ENCODE measurements at places on chromosomes 12 and 14.

DNA sequence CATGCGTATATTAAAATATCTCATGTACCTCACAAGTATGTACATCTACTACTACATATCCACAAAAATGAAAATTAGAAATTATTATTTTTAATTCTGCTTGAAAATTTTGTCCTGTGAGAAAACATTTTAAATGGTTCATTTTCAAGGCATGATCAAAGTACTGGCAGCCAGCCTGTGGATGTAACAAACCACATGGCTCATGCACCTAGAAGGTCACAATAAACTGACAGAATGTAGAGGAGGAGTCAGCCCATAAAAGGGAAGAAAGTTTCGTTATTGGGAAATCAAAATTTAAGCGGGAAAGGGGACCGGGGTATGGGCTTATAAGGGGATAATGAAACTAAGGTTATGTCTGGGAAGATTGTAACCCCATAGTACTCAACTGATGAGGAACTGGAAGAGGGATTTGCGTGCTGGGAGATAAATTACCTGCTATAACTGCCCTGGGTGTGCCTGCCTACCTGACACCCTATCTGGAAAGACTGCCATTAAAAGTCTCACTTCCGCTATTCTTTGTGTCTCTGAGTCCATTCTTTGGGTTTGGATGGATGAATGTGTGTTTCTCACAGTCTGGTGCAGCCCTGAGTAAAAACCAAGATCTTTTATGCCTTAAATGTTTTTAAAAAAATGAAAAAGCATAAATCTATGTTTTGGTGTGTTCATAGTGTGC is 62.2 kb upstream of the PCED1B start:
- DNase-seq: no peak

- DNase-seq: no peak
These were observed 13.8 kb upstream of the KCNJ8 start for GRCh38 chr12:21788089-21788983.

- DNase-seq: no peak
These were observed 210.4 kb downstream of the ANO6 start for GRCh38 chr12:45426294-45426693.

GRCh38 chr12:286531-287300 is 24.1 kb upstream of the SLC6A13 start:
- no peak for DNase-seq

DNA sequence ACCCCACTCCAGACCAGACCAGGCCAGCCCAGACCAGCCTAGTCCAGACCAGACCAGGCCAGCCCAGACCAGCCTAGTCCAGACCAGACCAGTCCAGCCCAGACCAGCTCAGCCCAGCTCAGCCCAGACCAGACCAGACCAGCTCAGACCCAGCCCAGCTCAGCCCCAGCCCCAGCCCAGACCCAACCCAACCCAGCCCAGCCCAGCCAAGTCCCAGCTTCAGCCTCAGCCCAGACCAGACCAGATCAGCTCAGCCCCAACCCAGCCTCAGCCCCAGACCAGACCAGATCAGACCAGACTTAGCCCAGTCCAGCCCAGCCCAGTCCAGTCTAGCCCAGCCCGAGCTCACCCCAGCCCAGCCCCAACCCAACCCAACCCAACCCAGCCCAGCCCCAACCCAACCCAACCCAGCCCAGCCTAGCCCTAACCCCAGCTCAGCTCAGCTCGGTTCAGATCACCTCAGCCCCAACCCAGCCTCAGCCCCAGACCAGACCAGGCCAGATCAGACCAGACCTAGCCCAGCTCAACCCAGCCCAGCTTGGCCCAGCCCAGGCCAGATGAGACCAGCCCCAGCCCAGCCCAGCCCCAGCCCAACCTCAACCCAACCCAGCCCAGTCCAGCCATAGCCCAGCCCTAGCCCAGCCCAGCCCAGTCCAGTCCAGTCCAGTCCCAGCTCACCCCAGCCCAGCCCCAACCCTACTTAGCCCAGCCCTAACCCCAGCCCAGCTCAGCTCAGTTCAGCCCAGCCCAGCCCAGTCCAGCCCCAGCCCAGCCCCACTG is 204.7 kb downstream of the BCL11B start:
- DNase-seq: no peak

DNA sequence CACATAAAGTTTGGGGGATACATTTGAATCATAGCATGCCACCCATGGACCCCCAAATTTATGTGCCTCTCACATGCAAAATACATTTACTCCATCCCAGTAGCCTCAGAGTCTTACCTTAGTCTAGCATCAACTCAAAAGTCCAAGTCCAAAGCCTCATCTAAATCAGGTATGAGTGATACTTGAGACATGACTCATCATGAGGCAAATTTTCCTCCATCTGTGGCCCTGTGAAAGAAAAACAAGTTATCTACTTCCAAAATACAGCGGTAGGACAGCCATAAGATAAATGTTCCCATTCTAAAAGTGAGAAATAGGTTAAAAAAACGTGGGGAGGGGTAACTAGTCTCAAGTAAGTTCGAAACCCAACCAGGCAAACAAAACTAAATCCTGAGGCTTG is 444.2 kb downstream of the SNAPC1 start:
- DNase-seq: no peak

- DNase-seq: no peak
These were observed at the start of gene CLEC12A for GRCh38 chr12:9971181-9971580. Gene CLEC12A (plus strand): TSS chr12:9971409. CDS start chr12:9971597, 188 bp downstream.

DNA sequence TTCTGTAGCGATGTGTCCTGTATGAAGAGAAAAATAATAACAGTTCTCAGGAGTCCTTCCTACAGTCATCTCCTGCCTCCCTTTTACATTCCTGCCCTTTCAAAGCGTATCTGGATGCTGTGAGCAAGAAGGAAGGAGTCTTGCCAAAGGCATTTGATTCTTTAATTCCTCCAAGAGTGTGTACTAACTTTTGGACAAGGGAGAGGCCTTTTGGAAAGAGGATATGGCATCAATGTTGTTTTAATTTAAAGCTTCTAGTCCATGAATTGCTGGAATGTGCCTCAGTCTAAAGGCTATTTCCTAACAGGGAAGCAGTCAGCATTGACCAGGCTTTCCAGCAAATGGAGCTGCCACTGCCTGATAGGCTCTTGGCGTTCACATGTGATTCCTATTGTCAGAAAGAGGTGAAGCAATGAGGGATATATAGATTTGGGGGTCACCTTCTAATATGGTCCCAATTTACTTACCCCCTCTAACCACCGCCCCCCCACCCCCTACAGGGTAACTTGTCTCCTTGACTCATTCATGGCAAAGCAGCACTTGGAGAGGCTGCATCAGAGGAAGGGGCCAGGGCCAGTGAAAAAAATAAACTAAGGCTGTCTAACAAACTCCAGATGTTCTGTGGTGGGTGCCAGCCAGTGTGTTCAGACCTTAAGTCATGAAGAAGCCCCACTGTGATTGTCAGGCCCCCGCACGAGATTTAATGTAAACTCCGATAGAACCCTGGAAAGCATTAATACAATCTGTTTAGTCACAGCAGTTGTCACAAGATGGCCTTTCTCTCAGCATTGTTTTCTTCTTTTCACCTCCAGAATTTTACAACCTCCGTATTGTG is 220.3 kb downstream of the FBXL14 start:
- no peak for DNase-seq

DNA sequence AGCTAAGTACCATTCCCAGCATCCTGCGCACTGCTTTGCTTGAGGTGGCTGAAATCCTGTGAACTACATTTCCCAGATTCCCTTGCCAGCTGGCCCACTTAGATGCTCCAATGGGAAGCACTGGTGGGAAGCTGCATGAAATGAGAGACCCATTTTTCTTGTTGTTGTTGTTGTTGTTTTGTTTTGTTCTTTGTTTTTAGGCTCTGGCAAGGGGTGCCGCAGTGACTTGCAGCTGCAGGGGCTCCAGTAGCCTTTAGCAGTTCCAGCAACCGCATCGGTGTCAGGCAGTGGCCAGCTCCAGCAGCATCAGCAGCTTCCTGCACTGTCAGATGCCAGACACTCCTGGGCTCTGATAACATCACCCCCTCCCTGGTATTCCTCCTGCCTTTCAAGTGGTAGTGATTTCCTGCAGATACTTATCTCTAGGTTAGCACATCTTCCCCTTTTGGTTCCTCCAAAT is 8.8 kb upstream of the EGLN3 start:
- DNase-seq: no peak

GRCh38 chr12:68491204-68491960 is 119.3 kb upstream of the RAP1B start:
- no peak for DNase-seq

GRCh38 chr12:9869307-9870161 is at the start of gene CLEC2B:
Gene CLEC2B (minus strand): TSS chr12:9869354.
- no peak for DNase-seq

GRCh38 chr14:20667957-20668356 is 16.4 kb upstream of the RNASE4 start:
- no peak for DNase-seq

DNA sequence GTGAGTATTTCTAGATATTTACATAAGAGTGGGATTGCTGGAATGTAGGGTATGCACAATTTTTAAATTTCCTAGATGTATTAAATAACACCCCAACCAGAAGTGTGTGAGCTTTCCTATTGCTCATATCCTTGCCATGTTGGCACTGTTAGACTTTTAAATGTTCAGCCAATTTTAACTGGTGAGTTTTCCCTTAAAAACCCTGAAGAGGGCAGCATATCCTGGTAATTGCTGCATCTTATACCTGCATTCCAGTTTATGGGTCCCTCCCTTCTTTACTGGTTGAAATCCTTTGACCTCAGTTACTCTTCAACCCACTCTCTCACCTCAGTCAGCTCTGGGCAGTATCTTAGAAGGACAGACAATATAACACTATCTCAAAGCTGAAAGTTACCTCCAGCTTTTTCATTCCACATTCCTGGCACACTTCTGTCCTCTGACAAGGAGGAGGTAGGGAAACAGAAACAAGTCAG is 270.6 kb downstream of the PAWR start:
- DNase-seq: no peak

DNA sequence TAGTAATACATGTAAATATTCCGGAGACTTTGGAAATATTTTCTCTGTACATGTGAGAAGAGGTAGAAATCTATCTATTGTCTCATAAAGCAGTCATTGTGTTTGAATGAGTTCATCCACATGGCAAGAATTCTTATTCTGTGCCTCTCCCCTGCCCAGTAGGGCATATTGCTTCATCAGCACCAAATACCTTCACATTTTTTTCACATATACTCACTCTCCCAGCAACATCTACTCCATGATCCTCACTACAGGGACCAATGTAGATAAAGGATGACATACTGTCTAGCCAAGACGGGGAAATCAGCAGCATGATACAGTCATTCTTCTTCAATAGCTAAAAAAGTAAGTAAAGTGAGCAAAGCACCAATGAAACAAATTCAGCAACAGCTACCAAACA is 1.3 kb upstream of the TAS2R14 start:
- DNase-seq: no peak

GRCh38 chr12:100573292-100574186 is at the start of gene GAS2L3:
Gene GAS2L3 (plus strand): TSS chr12:100573684. CDS start chr12:100594905, 21,221 bp downstream.
- DNase-seq: peak; percentile 18

- DNase-seq: no peak
These were observed 881 bp upstream of the PUS1 start for GRCh38 chr12:131928080-131928710.

DNA sequence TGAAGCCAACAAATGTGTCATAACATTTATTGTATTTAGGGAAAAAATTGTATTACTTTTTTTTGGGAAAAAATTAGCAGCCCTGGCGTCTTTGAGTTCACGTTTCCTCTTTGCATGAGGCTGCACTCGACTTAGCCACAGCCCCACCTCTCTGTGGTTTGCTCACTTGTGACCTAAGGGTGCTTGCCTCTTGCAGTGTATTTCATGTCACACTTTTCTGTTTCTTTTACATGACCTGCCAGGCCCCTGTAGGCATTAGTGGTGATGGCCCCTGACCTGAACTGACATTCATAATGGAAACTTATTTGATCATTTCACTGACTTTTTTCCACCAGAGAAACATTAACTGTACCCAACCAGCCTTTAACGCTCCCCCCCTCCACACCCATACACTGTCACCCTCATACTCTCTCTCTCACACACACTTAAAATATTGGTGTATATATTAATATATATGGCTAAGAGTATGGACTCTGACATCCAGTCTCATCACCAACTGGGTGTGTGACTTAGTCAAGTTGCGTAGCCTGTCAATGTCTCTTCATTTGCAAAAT is 122.9 kb downstream of the PRKCH start:
- no peak for DNase-seq

GRCh38 chr14:20583908-20584307 is 3.9 kb downstream of the RNASE11 start:
- DNase-seq: no peak

- DNase-seq: no peak
These were observed 239.8 kb downstream of the PRKD1 start for GRCh38 chr14:29687866-29688265.

- no peak for DNase-seq
These were observed 256.9 kb downstream of the RAD51B start for GRCh38 chr14:68076451-68076850.

DNA sequence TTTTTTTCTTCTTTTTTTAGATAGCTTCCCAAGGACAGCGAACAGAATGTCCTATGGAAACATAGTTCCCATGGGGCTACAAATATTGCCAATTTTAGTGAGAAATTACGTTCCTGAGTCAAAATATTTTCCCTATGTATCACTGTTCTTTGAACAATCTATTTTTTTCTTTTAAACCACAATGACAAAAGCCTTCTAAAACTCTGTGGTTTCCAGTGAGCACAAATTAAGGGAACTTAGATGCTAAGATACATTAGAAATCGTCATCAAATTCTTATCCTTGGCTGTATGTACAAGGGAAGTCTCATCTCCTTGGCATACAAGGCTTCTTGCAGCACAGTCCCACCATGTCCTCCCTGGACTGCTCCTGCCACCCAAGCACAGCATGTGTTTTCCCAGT is 17.9 kb downstream of the CPM start:
- no peak for DNase-seq

DNA sequence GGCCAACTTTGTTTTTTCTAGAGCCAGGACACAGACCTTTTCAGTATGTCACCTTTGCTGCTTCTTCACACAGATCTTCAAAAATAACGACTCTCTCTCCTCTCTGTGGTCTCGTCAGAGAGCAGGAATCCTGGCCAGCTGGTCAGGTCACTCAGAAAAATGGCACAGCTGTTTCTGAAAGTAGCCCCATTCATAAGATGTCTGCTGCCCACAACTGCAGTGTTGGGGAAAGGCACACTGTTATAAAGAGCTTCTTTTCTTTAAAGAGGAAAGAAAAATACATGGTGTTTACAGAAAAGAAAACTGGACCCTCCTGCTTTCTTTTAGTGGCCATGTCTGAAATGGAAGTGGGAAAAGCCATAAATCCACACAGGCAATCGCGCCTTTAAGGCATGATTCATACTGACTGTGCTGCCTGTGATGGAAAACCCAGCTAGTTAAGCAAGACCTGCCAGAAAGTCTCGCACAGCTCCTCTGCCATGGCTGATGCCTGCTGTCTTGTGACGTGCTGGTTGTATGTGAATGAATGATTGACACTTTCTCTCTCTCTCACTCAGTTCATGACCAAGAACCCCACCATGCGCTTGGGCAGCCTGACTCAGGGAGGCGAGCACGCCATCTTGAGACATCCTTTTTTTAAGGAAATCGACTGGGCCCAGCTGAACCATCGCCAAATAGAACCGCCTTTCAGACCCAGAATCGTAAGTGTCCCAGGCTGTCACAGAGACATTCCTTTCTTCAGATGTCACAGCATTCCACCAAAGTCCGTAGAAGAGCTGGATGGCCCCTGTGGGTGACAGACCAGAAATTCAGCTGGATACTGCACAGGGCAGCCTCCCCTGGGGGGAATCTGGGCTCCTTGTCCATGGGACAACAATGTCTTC is 147.9 kb upstream of the HIF1A start:
- no peak for DNase-seq

Measured in cortex of kidney (tissue), 1 donor.